ENCODE measurements at places on chromosomes 5 and 9. TPM values are rescaled to one million over a fixed set of nuclear protein-coding genes. Genes with fewer than 3 reads are reported as not detected.
A peak's percentile ranks its signal among the peaks of the same experiment; 100 is the strongest.

- no peak overlapping the region for H3K4me3 ChIP-seq
- no peaks in the 10 kb centered on the region for H3K4me1 ChIP-seq
- H3K27ac ChIP-seq, result no peak overlapping the region
- DNase-seq, result peak; percentile 68
- H3K36me3 ChIP-seq, result no peaks in the 10 kb centered on the region
These were observed 1889.4 kb upstream of the CDH9 start for GRCh38 chr5:28927559-28928326.

DNA sequence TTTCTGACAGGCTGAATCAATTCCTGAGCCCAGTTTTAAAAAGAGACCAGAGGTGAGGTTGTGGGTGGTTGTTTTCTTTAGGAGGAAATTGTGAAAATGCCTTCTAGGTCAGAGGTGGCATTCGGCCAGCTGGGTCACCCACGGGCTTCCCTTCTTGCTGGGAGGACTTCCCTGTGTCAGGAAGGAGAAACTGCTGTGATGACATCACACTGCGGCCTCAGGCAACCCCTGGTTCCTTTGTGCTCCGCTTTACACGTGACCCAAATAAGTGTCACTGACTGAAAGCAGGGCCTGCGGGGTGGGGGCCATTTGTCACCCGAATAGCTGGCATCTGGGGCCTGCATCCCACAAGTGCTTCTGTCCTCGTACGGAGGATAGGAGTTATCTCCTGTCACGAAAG lies 39.7 kb downstream of the FABP6 start:
- peak overlapping the region; percentile 28 for H3K4me3 ChIP-seq
- H3K27ac ChIP-seq, result peak overlapping the region; percentile 65
- H3K27me3 ChIP-seq, result no peaks in the 10 kb centered on the region

- H3K36me3 ChIP-seq, result peaks cover 3% of the 10 kb centered on the region
- H3K27me3 ChIP-seq, result no peaks in the 10 kb centered on the region
- H3K4me3 ChIP-seq, result peak overlapping the region; percentile 94
- H3K27ac ChIP-seq, result peak overlapping the region; percentile 91
- H3K4me1 ChIP-seq, result peaks cover 27% of the 10 kb centered on the region
These were observed 584 bp downstream of the USP20 start for GRCh38 chr9:129835860-129836223.

DNA sequence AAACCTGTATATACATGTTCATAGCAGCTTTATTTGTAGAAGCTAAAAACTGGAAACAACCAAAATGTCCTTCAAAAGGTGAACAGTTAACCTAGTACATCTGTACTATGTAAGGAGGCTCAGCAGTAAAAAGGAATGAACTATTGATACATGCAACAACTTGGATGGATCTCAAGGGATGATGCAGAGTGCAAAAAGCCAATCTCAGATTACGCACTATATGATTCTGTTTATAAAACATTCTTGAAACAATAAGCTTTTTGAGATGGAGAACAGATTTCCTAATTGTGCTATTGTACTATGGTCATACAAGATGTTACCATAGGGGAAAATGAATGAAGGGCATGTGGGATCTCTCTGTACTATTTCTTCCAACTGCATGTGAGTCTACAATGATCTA lies 88.9 kb downstream of the PAM start:
- no peak overlapping the region for H3K4me3 ChIP-seq
- H3K4me1 ChIP-seq, result no peaks in the 10 kb centered on the region
- no peaks in the 10 kb centered on the region for H3K27me3 ChIP-seq
- no peaks in the 10 kb centered on the region for H3K36me3 ChIP-seq
- no peak for DNase-seq

GRCh38 chr5:107063511-107063910 lies 607.2 kb downstream of the EFNA5 start:
- H3K4me3 ChIP-seq, result no peak overlapping the region
- no peaks in the 10 kb centered on the region for H3K36me3 ChIP-seq
- no peaks in the 10 kb centered on the region for H3K27me3 ChIP-seq

DNA sequence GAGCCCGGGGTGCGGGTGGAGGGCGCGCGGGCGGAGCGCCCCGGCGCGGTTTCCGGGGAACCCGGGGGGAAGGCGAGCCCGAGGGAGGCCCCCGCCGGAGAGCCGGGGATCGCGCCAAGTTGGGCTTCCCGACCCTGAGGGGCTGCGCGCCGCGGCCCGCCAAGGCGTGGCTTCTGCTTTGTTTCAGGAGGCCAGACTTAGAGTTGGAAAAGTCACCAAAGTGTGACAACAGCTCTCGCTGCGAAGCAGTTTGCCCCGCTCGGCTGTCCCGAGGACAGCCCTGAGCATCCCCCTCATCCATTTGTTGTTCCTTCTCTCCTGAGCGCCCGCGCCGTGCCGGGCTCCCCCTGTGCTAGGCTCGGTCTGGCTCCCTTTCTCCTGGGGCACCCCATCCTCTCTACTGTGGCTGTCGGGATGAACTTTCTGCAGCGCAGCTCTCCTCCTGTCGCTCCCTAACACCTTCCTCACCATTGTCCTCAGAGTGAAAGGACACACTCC lies 410 bp downstream of the GLIPR2 start:
- peaks cover 56% of the 10 kb centered on the region for H3K27me3 ChIP-seq
- H3K4me3 ChIP-seq, result peak overlapping the region; percentile 94
- H3K4me1 ChIP-seq, result peaks cover 22% of the 10 kb centered on the region
- DNase-seq, result no peak
- H3K27ac ChIP-seq, result peak overlapping the region; percentile 82

DNA sequence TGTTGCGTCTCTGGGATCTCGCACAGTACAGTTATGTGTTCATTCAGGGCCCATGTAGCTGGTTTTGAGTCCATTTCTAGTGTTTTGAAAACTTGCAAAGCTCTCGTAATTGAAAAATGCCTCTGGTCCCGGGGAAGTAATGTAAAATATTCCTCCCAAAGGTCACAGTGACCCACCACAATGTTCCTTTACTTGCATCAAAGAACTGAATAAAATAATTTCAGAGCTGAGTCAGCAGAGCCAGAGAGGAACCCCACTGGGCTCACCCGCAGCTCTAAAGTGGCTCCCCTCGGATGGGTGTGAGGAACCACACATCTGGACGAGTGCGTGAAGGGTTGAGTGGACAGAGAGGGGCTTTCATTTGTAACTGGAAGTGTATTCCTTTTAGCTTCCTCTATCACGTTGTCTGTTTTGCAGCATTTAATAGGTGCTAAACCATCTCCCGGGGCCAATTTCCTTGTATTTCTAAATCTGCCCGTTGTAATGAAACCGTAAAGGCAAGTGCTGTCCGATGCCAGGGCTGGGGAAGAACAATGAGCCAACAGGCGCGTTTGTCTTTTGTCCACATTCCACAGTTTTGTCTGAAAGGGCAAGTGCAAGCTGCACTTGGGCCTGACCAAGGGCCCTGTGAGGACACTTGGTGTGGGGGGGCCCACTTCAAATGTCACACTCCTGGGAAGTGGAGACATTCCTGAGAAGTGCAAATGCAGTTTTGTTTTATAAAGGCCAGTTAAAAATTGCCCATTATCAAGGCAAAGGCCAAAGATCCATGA lies 29.9 kb downstream of the COL5A1 start:
- peaks cover 10% of the 10 kb centered on the region for H3K4me1 ChIP-seq
- peaks cover 23% of the 10 kb centered on the region for H3K36me3 ChIP-seq
- H3K27me3 ChIP-seq, result peaks cover 15% of the 10 kb centered on the region
- no peak overlapping the region for H3K4me3 ChIP-seq

- no peak for DNase-seq
- no peak overlapping the region for H3K27ac ChIP-seq
- no peak overlapping the region for H3K4me3 ChIP-seq
- H3K36me3 ChIP-seq, result no peaks in the 10 kb centered on the region
- H3K4me1 ChIP-seq, result peaks cover 21% of the 10 kb centered on the region
These were observed 240.8 kb upstream of the ZNF462 start for GRCh38 chr9:106622164-106622487.

GRCh38 chr9:128448746-128449145 lies 7.1 kb upstream of the ODF2 start:
- H3K27me3 ChIP-seq, result peaks cover 8% of the 10 kb centered on the region
- H3K27ac ChIP-seq, result no peak overlapping the region
- H3K4me1 ChIP-seq, result no peaks in the 10 kb centered on the region
- no peak overlapping the region for H3K4me3 ChIP-seq

The LIFR gene
- total RNA-seq, result 32.7 TPM

The TPPP gene
- 3.6 TPM for total RNA-seq

The CD14 gene
- 0.17 TPM for total RNA-seq

All from type B pancreatic cell (in vitro differentiated cells).